ENCODE measurements at places on chromosomes 12 and 14.

GRCh38 chr14:90759370-90760077 lies 56.7 kb downstream of the TTC7B start:
- DNase-seq, result no peak

DNA sequence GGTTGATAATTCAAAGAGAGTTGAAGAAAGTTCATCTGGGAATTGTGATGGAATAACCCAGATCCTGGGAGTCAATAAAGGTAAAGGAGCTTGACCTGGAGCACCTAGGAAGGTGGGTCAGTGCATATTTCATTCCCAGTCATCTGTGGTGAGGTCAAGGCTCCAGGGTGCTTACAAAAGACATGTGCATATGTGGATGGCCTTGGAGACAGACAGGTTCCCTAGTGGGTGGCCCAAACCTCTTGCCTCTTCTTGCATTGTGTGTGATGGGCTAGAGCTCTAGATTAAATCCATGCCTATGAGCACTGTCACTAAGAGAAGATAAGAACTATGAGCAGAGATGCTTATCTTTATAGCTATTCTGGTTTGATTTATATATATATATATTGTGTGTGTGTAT lies 75.5 kb upstream of the CISTR start:
- no peak for DNase-seq

- DNase-seq, result no peak
Observed at GRCh38 chr12:91819132-91819447, 326.6 kb downstream of the BTG1 start.

GRCh38 chr12:20560935-20561334 lies 134.2 kb upstream of the SLCO1C1 start:
- DNase-seq, result no peak

GRCh38 chr12:111448846-111449790 lies 43.4 kb downstream of the SH2B3 start:
- no peak for DNase-seq

DNA sequence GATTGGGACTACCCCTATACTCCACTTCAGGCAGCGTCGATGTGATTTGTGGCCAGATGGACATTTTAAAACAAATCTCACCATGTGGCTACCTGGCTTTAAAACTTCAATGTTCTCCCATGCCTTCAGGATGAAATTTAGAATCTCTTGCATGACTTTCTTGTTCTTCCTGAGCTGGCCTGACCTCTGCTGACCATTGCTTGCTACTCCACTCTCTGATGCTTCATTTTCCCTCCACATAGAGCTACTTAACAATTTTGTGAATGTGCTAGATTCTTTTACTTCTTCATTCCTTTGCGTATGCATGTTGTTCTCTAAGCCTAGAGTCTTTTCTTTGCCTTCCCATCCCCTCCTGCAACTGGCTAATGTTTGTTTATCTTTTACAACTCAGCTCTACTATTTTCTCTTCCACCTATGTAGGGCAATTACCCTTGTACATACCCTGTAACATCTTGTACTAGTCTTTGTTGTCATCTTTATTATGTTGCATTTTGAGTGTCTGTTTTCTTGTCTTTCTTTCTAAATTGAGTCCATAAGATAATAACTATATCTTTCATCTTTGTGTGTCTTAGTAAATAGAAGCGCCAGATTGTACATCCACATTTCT lies 41.2 kb downstream of the YLPM1 start:
- DNase-seq, result no peak

DNA sequence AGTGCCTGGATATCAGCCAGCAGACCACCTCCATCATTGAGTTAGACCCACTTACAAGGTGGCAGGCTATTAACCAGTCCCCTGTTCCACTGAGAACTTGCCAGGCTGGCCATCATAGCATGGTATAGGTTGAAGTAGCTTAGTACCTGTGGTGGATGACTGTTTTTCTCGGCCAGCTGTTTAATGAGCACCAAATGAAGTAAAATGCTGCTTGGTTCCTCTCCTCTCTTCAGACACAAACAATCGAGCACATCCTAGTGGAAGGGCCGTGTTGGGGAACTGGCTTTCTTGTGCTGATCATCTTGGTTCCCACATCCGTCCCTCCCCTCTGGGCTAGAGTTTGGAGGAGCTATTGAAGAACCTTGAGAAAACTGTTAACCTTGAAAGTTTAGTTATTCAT lies 486.2 kb downstream of the RAD51B start:
- no peak for DNase-seq

- no peak for DNase-seq
Observed at GRCh38 chr12:42946871-42947381, 357.4 kb upstream of the PRICKLE1 start.

DNA sequence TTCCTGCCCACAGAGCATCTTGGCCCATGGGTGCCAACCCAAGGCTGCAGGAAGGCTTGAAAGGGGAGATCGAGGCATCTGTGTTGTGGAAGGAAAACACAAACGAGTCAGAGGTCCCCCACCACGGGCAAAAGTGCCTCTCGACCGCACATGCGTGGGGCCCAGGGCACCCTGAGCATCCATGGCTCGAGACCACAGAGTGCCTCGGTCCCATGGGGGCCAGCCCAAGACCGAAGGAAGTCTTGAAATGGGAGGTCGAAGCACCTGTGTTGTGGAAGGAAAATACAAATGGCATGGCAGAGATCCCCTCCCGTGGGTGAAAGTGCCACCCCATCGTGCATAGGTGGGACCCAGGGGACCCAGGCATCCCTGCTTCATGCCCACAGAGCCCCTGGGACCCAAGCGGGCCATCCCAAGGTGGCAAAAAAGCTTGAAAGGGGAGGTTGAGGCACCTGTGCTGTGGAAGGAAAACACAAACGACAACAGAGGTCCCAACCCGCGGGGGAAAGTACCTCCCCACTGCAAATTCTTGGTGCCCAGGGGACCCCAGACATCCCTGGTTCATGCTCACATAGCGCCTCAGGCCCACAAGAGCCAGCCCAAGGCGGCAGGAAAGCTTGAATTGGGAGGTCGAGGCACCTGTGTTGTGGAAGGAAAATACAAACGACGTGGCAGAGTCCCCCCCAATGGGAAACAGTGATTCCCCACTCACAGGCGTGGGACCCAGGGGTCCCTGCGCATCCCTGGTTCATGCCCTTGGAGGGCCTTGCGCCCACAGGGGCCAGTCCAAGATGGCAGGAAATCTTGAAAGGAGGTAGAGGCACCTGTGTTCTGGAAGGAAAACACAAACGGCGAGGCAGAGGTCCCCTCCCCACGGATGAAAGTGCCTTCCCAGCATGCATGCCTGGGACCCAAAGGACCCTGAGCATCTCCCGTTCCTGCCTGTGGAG lies 373.0 kb downstream of the ALG10 start:
- DNase-seq, result no peak

DNA sequence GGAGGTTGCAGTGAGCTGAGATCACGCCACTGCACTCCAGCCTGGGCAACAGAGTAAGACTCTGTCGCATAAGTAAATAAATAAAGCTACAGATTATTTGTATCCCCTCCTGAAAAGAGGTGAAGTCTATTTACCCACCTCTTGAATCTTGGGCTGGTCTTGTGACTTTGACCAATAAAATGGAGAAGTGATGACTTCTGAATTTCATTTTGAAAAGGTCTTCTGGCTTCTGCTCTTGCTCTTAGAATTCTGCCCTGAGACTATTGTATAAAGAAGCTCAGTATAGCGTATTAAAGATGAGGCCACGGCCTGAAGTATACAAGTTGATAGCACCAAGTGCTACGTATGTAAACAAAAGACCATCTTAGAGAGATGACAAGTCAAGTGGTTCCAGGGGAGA lies 88.3 kb upstream of the AMN1 start:
- DNase-seq, result no peak

DNA sequence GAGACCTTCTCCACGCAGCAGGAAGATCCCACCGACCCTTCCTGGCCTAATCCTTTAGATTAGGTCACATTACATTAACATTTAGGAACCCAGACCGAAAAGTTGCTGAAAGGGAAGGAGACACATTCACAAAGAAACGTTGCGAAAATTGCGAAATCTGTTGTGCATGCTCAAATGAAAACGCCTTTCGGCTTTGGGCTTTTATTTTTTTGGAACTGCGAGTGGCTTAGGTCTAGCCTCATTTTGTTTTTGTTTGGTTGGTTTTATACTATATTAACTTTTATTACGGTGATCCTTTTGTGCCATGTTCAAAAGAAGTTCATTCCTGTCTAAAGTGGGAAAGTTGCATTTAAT lies 1.5 kb downstream of the MYF6 start:
- DNase-seq, result no peak

- no peak for DNase-seq
Observed at GRCh38 chr12:115114140-115114539, 430.2 kb upstream of the TBX3 start.

GRCh38 chr14:61501714-61502458 lies 180.5 kb downstream of the PRKCH start:
- no peak for DNase-seq

DNA sequence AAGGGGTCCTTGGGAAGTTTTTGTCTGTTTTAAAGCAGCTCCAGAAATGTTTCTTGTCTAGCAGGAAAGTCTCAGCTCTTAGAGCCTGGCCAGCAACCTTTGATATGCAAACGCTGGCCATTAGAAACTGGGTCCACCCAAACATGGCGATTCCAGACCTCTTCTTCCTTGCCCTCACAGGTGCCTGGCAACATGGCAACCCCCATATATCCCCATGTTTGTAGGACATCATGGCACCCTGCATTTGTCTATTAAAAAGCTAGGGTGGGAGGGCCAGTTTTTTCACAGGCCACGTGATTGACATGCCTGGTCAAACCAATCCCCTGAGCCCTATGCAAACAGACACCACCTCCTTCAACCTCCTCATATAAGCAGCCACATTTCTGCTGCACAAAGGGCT lies 848.7 kb upstream of the FOXG1 start:
- DNase-seq, result no peak

DNA sequence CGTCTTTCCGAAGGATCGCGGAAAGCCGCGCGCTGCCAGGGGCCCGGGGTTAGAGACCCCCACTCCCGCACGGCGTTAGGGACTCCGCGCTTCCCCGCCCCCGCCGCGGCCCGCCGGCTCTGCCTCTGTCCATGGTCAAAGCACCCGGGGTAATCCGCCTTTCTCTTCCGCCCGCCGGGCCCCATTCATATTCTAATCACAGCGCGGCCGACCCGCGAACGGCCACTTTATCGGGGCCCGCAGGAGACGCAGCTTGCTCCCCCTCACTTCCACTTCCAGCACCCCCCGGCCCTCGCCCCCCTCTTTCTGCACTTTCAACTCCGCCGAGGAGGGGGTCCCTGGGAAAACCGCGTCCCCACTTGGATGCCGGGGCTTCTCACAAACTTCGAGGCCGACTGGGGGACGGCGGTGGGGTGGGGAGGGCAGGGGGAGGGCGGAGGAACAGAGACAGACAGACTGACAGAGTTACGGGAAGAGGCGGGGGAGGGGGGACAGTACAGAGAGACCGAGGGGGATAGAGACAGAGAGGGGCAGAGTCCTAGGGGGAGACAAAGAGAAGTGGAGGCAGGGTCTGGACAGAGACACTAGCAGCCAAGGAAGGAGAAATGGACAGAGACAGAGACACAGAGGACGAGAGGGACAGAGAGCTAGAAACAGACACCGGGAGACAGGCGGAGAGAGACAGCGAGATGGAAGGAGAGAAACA lies 1.1 kb upstream of the RFX4 start:
- DNase-seq, result no peak

DNA sequence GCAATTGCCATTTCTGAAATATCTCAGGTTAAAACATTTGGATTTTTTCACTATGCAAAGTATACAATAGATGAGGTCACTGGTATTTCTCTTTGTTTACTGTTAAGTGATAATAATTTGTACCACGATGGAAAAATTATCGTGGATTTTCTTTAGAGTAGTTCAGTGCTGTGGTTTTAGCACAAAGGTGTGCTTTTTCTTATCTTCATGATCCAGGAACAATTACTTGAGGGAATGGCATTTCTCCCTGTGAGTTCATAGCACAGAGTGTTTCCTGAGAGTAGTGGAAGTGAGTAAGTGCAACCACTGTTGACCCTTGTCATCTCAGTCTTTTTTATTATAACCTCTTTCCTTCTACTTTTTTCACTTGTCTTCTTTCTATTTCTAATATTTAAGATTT lies 86.8 kb downstream of the FGD4 start:
- no peak for DNase-seq

DNA sequence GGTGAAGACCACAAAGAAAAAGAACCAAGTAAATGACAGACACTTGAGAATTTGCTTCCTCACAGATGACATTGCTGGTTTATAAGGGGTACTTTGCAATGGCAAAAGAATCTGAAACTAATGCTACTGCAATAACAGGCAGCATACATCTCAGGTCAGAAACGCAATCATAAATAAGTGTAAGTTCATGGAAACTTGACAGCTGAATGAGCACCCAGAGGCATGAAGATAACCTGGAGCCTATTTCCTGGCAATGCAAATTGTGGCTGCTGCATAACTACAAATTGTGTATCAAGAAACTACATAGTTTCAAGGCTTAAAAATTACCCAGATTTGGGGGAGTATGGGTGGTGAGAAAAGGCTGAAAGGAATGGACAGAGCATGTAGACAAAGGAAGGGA lies 8.5 kb upstream of the MYO1A start:
- no peak for DNase-seq

GRCh38 chr12:109611223-109611622 lies 37.6 kb downstream of the MVK start:
- DNase-seq, result no peak

GRCh38 chr14:56813143-56813551 lies 2.9 kb upstream of the OTX2 start:
- DNase-seq, result no peak

- no peak for DNase-seq
Observed at GRCh38 chr12:3218228-3219171, 141.3 kb downstream of the TSPAN9 start.

- no peak for DNase-seq
Observed at GRCh38 chr12:2039034-2039433, 13.8 kb upstream of the CACNA1C start.

GRCh38 chr14:106843951-106844483 lies 1317.6 kb downstream of the TMEM121 start:
- DNase-seq, result no peak

DNA sequence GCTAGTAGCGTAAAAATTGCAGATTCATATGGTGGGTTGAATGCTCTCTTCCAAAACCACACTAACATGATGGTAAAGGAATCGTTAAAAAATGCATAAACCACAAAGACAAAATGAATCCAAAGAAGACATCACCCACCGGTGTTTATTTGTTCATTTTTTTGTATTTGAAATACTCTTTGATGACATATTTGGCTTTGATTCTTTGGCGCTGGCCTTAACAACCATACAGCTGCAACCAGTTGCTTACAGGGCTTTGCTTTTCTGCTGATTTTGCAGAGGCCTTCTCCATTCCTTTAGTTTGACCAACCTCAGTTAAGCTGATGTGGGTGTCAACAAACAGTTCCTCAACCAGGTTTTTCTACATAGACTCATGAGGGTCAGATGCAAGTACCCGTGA lies 103.5 kb downstream of the CACNA1C start:
- no peak for DNase-seq

DNA sequence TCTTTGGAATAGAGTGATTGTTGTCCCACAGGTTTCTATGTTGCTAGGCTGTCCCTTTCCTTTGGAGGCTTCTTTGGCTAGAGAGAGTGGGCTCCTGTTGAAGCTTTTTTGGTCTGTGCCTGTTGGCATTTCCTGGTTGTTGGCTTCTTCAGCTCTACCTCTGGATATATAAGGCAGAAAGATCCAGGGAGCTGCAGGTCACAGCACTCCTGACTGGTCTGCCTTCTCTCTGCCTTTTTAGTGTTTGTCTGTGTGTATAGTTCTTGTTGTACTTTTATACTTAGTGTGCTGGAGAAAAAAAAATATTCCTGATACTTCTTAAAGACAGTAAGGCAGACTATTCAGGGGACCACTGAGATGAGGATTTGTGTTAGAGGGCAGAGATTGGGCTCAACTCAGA lies 202.7 kb downstream of the FBXL14 start:
- no peak for DNase-seq

Measured in stimulated activated CD4-positive, alpha-beta T cell treated with anti-CD3 and anti-CD28 coated beads, Interleukin-15, amount 100 ng/mL, for 48 hours (primary cell).